Stimulated activated CD8-positive, alpha-beta memory T cell treated with anti-CD3 and anti-CD28 coated beads, Interleukin-2, amount 100 ng/mL, for 48 hours (primary cell): ENCODE measurements at places on chromosomes 2 and 18.

DNA sequence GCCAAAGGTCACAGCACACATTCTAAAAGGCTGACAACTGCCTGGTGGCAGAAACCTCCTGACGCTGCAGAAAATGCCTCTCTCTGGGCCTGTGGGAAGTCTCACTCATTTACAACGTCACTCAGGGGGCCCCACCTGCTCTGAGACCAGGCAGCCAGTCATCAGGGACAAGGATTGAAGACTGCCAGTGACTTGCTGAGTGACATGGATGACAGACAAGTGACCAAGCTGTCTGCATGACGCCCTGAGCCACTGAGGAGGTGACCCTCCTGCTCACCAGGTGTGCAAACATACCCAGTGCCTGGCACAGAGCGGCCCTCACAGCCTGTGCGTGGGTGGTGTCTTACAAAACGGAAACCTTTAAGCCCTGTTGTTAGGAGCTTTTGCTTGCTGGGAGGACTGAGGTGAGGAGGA is 392.4 kb downstream of the TNS1 start:
- DNase-seq, result peak; percentile 41

- no peak for DNase-seq
These were observed 995 bp downstream of the TMEM127 start for GRCh38 chr2:96264656-96265348.

DNA sequence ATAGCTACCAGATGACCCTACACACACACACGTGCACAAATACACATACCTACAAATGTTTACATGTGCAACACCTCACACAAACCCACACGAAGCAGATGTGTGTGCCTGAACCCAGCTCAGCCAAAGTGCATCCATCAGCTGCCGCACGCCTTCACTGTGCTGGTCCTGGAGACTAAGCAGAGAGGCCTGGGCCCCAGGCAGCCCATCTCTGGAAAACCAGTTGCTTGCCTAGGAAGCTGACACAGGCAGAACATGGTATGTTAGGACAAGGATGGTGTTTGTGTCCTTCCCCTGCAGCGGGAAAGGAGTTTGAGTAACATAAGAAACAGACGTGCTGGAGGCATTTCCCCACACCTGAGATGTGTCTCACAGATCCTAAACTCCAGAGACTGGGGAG is 86.7 kb downstream of the SEPTIN10 start:
- no peak for DNase-seq

DNA sequence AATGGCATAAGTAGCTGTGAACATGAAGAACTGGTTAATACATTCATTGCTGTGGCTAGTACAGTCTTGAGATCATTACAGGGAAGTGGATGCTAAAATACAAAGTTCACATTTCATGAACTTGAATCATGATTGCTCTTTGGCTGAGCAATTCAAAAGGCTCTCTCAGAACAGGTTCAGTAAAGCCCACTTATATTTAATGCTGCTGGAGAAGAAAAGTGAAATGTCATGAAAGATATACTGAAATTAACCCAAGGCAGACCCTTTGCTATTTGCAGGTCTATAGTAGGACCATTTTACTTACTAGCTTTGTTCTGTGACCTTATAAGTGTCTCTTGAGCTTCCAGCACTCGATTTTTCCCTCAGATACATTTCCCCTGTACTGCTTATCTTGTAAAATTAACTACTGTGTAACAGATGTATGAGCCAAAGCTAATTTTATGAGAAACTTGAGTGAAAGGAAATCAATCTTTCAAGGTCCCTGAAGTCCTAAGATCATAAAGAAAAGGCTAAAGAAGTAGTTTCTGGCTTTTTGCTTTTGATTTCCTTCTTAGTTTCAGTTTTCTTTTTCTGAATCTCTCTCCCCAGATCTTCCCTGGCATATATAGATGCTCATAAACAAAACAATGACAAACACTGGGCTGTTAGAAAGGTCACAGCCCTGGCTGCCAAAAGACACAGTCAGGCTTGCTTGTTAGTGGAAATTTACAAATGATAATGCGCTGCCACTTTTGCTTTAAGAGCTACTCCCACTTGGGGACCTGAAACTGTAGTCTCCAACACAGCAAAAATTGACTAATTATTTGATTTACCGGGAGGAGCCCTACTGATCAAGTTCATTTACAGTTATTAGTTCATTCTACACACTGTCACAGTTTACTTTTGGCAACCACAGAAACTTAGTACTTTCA is 132.7 kb upstream of the XPO1 start:
- DNase-seq, result no peak

GRCh38 chr2:126809340-126809739 is 89.3 kb upstream of the TEX51 start:
- DNase-seq, result no peak

DNA sequence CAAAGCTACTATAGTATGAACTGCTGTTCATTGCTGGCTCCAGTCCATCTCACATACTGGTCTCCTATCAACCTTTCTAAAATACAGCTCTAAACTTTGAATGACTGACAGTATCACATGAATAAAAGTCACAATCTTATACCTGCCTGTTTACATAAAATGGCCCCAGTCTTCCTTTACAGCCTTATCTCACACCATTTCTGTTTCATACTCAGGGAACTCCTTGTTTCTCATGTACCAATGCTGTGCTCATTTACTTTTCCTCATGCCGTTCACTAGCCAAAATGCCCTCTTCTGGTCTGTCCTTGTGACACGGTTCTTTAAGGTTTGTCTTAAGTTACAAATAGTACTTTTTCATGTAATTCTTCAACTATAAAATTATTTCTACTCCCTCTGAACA is 6.2 kb downstream of the ATP5MC3 start:
- DNase-seq, result no peak

DNA sequence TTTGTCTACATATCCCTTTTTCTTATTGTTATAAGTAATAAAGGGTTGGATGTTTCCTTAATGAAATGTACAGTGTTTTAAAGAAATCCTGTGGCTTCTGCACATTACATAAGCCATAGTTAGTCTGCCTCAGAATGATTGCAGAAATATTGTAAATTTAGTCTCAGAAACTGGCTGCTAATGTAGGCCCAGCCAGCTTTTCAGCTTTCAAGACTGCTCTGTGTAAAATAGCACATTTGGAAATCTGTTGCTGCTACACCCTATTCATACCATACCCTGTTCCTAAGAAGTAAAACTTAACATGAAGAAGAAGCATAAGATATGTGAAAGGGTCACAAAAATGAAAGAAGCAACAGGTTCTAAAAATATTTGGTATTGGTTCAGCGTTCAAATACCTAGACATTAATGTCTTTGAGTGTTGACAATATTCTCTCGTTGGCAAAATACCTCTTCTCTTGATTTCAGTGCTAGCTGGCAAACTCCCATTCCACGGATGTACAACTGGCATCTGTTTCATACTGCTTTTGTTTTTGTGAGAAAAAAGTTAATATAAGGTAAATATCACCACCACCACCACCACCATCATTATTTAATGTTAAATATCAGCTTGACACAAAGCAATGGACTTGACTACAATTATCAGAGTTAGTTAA is 19.2 kb upstream of the NCKAP1 start:
- DNase-seq, result no peak

DNA sequence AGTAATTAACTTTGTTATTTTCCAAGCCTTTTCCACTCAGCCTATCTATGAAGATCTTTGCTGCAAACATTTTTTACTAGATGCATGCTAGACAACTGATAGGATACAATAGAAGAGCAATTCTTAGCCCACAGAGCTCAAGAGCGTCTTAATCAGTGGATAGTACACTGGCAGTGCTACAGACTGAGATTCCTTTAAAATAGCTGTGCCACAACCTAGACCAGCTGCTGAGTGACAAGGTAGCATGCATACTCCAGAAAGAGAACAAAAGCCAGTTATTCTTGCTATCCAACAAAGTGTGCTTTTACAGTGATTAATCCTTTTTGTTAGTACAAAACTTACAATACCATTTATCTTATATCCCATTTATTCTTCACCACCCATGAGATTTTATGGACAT is 507.9 kb upstream of the SYT4 start:
- no peak for DNase-seq

GRCh38 chr2:169007941-169008340 is 23.2 kb downstream of the ABCB11 start:
- no peak for DNase-seq

DNA sequence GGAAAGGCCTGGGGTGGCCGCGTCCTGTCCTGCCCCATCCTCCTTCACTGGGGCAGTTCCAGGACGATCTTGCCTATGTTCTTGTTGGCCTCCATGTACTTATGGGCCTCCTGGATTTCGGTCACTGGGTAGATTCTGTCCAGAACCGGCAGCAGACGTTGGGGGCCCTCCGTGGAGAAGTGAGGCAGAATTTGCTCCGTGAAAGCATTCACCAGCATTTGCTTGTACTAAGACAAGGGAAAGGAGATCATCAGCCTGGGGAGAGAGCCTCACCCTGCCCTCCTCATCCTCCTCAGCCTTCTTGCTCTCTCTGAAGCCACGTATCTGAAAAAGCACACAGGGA is 1.4 kb upstream of the SF3B6 start:
- no peak for DNase-seq

GRCh38 chr18:9987345-9987744 is 73.5 kb downstream of the VAPA start:
- no peak for DNase-seq

GRCh38 chr2:219775506-219775905 is 148.1 kb downstream of the SLC4A3 start:
- DNase-seq, result no peak

GRCh38 chr2:142065700-142066099 is 65.1 kb downstream of the LRP1B start:
- no peak for DNase-seq

GRCh38 chr2:46290078-46290477 is 7.1 kb upstream of the EPAS1 start:
- no peak for DNase-seq

GRCh38 chr2:118642501-118642900 is 204.9 kb downstream of the EN1 start:
- no peak for DNase-seq

DNA sequence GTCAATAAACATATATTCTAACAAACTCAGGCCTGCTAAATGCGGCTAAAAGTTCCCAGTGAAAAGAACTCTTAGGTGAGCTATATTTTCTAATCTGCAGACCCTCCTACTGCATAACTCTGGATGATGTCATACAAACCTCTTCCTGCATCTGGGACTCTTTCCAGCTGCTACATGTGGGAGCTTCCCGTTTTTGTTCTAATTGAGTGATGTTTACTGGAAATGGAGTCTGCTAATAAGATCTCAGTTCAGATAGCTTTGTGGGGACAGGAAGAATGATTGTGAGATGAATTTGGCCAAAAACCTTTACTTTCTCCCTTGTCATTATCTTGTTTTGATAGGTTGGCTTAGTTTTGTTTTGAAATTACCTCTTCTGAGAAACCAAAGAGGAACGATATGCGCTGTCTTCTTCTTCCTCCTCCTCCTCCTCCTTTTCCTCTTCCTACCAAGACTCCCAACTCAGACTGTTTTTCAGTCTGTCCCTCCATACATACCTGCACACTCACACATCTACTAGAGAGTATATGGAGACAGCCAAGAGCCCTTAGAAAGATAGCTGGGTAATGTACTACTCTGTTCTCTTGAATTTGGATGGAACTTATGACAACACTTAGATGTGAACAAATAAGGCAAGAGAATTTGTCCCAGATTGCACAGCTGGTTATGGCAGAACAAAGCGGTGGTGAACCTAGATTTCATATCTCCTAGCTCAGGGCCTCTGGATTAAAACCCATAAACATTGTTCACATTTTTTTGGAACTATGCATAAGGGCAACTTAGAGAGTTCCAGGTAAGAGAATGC is 39.8 kb upstream of the AAK1 start:
- DNase-seq, result no peak

- no peak for DNase-seq
These were observed 113.6 kb downstream of the MRO start for GRCh38 chr18:50706199-50706598.

- DNase-seq, result no peak
These were observed 21.6 kb downstream of the TWIST2 start for GRCh38 chr2:238869293-238870124.
